ENCODE measurements at places on chromosomes 12 and 14.

GRCh38 chr12:94545935-94546771, 86.5 kb upstream of the CEP83 start:
- peak; percentile 40 for DNase-seq

- no peak for DNase-seq
These were observed 294.3 kb downstream of the APAF1 start for GRCh38 chr12:98939350-98939749.

DNA sequence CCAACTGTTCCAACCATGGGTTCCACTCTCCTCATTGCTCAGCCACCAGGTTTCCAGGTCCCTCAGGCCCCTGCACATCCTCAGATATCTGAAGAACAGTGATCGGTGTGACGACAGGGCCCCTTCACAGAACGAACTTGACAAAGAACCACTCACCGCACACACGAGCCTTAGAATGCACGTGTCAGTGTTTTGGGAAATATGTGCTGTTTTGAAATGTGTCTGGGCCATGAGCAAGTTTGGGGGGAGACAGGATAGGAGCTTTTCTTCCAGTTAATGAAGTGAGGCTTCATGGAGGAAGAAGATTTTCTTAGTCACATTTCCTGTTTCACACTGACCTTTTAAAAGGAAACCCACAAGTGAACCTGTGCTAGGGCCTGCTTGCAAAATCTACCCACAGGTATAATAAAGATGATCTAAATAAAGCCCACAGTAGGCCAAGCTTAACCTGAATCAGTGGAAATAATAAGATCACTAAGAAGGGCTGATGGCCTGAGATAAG, 58.6 kb downstream of the ZFP36L1 start:
- DNase-seq, result no peak

- DNase-seq, result no peak
These were observed 31.4 kb downstream of the PRPF40B start for GRCh38 chr12:49654715-49655114.

GRCh38 chr12:107378609-107379008, 285.3 kb upstream of the CRY1 start:
- no peak for DNase-seq

DNA sequence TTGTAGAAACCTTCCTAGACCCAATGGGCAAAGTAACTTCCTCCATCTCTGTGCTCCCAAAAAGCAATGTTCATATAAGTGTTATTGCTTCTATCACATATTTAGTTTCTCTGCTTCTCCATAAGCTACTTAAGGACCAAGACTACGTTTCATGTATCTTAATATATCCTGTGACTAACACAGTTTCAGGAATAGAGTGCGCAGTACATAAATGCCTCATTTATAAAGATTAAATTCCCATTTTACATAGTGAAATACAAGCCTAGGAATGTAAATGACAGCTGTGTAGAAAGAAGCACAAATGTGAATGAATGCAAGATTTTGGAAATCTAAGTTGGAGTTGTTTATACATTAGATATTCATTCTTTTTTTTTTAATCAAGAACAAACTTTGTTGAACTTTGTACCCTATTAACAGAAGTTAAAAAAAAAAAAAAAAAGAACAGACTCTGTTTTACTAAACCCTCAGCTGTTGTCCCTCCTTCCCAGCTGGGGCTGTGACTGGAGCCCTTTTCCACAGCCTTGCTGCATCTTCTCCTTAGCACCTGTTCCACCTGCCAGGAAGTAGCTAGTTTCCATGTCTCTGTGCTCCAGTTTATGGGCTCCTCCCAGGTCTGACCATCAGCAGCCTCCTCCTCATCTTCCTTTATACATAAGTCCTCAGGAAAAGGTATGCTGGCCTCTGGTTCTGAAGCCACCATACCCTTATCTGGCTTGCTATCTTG, 7.0 kb upstream of the METTL17 start:
- DNase-seq, result no peak

DNA sequence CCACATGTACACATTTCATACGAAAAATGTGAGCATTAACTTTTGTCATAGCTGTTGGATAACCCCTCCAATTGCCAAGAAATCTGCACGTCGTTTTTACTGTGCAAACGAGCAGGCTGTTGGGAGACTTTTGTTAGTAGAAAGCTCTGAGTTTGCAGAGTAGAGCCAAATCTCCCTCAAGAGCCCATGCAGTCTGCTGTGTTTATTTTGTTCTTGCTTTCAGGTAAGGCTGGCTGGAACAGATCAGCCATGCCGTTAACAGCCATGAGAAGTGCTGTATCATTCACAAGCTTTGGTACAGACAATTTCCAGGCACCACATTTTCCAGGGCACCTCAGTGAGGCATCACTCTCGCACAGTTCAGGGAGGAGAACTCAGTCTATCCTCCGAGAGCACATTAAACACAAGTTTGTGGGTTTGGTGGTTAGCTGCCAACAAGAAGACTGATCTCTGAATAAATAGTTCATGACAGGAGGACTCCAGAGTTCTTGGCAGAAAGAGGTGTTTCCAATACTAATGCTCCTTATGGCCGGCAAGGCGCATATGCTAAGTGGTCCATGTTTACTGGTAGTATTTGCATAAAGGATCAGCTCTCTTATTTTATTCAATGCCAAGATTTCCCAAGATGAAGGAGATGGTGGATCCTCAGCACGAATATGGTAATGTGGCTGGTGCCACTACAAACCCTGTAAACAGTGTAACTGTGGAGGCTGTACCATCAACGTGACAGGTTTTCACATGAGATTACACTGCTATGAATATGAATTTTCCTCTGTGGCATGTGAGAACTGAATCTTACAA, 30.3 kb upstream of the PELI2 start:
- DNase-seq, result no peak

DNA sequence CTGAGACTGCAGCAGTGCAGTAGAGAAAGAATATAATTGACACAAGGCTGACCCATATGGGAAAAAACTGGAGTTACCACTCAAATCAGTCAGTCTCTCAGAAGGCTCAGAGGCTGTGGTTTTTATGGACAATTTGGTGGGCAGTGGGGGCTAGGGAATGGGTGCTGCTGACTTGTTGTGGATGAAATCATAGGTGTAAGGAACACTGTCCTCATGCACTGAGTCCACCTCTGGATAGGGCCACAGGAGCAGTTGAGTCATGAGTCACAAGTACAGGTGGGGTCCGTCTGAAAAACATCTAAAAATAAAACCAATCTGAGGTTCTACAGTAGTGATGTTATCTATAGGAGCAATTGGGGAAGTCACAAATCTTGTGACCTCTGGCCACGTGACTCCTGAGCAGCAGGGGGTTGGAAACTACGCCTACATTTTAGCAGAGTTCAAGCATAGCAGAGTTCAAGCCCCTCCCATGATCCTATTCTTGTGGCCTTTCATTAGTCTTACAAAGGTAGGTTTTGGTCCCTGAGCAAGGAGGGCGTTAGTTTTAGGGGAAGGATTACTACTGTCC, 18.1 kb upstream of the SGPP1 start:
- DNase-seq, result no peak

DNA sequence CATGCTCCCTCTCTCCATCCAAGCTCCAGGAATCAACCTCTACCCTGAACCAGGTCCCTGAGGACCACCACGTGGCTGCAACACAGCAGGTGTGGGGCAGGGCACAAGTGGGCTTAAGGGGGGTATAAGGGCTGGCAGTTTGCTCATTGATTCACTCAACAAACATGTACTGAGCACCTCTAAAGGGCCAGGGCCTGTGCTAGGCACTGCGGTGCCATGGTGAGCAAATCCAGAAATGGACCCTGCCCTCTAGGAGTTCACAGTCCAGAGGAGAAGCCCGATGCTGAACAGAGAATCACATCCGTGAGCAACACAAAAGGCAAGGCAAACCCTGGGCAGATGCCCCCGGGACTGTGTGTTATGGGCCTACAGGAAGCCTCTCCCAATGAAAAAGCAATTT, 6.5 kb upstream of the AQP2 start:
- DNase-seq, result no peak

DNA sequence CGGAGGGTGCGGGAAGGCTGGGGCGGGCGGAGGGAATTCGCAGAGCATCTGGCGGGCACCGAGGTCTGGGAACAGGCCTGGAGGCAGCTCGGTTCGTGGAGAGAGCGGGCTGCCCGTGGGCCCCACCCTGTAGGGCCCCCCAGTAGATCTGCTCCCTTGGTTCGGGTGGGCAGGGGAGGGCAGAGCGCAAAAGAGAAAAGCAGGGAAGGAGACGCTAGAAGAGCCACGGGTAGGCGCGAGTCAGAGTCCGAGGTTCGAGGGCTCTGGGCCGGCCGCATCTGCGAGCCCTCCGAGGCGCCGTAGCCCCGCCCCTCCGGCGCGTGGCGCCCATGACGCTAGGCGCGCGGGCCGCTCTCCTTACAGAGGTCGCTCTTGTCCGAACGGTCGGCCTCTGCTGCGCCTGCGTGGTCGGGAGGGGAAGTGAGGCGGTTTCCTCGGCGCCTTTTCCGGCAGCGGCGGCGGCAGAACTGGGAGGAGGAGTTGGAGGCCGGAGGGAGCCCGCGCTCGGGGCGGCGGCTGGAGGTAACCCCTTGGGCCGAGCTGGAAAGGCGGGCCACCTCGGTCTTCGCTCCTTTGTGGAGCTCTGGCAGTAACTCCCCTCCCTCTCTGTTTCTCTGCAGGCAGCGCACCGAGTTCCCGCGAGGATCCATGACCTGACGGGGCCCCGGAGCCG, at the start of gene ARF6:
Gene ARF6, plus strand, starts transcription at position 447 of the 673 bp plus-strand sequence. CDS start 655 bp downstream, outside the sequence.
- DNase-seq, result peak; percentile 97

Data from C1 segment of cervical spinal cord (tissue), 14 donors.